ENCODE measurements at places on chromosomes 13 and 19.

GRCh38 chr19:40403262-40403984, 9.8 kb downstream of the PRX start:
- peak; percentile 98 for DNase-seq

- DNase-seq: no peak
These were observed 22.6 kb downstream of the CHST8 start for GRCh38 chr19:33644284-33644836.

DNA sequence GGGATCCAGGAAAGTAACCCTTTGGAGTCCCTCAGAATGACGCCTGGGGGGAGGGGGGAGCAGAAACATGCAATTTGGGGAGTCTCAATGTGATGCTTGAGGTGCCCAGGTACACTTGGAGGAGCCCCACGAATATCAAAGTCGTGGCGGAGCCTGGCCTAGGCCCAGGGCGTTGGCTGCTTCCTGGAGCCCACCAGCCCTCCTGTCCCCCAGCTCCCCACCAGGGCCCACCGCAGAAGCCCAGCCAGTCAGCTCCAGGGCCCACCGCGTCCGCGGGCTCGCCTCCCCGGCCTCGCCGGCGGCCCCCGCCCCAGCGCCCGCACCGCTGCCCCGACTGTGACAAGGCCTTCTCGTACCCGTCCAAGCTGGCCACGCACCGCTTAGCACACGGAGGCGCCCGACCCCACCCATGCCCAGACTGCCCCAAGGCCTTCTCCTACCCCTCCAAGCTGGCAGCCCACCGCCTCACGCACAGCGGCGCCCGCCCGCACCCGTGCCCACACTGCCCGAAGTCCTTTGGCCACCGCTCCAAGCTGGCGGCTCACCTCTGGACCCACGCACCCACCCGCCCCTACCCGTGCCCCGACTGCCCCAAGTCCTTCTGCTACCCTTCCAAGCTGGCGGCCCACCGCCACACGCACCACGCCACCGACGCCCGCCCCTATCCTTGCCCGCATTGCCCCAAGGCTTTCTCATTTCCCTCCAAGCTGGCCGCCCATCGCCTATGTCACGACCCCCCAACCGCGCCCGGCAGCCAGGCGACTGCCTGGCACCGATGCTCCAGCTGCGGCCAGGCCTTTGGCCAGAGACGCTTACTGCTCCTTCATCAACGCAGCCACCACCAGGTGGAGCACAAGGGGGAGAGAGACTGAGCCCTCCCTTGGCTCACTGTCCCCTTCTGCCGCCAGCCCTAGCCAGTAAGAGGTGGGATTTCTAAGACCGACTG, 2.1 kb downstream of the ZNF575 start:
- peak; percentile 71 for DNase-seq

GRCh38 chr19:39413272-39413910, 922 bp downstream of the PLEKHG2 start:
- DNase-seq: peak; percentile 69

GRCh38 chr13:85194482-85194881, 604.7 kb downstream of the SLITRK6 start:
- DNase-seq: no peak

- DNase-seq: no peak
These were observed 8.6 kb upstream of the FKRP start for GRCh38 chr19:46737298-46737654.

DNA sequence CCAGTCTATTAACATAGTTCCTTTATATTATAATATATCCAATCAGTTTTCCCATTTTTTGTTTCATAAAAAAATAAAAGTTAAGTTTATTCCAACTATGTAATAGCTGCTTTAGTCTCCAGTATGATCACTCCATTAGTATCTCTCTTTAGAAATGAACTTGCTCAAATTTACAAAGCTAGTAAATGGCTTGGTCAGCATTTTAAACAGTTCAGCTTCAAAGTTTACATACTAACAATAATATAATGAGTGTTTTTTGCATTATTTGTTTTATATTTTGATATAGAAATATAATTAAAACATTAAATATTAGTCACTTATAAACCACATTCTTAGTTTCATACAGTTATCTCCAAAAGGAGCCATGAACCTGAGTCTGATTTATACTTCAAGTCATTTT, 1073.8 kb downstream of the SLITRK5 start:
- DNase-seq: no peak

DNA sequence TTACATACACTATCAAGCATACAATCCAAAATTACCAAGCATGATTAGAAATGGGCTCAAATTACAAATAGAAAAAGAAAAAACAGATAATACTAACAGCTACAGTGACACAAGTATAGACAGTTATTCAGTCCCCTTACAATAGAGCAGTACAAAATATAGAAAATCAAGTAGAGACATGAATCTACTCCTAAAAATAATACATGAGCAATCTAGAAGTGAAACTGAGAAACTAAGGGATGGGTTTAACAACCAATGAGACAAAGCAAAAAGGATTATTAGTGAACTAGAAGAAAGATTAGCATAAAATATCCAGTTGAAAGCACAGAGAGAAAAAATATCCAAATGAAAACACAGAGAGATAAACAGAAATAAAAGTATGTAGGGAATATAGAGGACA, 426.7 kb downstream of the TBC1D4 start:
- no peak for DNase-seq

GRCh38 chr13:31069808-31070534, 91.7 kb downstream of the HSPH1 start:
- DNase-seq: no peak

DNA sequence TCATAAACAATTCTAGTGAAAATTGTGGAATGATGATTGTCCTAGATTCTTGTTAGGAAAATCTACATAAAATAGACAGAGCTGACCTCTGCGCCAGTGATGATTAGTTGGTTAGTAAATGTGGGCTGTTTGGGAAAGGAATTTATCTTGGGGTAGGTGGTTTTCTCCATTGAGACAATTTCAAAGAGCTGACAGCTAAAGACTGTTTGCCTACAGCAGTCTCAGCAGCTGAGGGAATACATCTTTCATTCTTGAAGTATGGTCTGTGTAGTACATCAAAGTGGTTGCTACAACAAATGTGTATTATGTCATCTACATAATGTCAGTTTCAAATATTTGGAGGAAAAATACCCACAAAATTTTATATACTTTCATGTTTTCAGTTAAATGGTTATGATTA, 117.2 kb upstream of the TRPC4 start:
- no peak for DNase-seq

DNA sequence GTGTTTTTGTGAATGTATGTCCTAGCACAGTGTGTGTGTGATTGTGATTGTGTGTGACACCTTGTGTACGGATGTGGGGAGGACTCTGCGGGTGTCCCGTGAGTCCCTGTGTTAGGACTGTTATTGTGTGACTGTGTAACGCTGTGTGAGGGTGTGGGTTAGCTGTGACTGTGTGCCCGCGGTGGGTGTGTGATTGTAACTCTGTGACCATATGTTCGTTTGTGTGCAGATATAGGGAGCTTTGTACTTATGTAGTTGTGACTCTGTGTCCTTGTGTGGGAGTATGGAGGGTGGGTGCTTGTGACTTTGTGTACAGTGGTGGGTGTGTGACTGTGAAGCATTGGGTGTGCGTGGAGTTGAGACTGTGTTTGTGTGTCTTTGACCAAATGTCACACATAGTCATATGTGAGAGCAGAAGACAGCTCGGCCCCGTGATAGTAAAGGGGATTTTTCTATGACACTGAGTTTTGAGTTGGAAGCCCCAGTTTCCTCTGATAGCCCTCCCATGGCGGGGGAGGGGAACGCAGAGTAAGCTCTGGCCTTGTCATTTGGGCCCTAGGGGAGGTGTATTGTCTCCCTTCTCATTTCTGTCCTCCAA, 949 bp upstream of the ZNF260 start:
- peak; percentile 23 for DNase-seq

- no peak for DNase-seq
These were observed 555 bp downstream of the NR2C2AP start for GRCh38 chr19:19202707-19203011.

DNA sequence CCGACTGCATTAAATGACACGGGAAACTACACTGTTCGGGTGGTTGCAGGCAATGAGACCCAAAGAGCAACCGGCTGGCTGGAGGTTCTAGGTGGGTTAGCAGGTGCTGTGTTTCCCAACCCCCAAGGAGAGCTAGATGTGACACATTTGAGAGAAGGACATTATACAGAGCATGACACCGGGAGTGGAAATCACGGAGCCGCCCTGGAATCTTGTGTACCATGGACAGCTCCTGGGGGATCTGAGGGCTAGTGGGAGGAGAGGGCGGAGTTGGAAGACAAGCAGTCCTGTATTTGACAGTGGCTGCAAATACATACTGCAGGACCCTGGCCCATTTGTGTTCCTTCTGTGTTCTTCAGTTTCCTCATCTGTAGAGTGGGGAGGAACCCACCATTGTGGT, 2.3 kb downstream of the CEACAM18 start:
- no peak for DNase-seq

DNA sequence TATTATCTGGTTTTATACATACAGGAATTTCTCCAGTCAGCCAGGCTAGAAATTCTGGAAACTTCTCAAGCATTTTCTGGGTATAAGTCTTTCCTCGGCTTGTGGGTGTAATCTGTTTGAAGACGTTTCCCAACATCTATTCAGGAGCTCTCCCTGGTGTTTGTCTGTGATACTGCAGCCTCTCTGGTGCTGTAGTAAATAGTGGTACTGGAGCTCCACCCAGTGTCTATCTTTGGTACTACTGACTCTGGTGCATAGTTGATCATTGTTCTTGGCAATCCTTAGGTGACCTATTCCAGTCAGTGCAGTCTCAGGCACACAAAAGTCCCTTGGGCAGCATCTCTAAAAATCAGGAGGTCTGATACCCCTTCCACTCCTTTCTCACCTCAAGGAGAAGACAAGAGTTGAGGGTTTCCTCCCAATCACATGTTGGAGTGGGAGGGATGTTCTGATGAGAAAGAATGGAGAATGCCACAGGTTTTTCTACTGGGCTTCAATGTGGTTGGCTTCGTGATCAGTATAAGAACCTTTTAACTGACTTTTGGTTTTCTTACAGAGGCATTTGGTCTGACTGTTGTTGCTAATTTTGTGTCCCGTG, 115.5 kb downstream of the CYSLTR2 start:
- no peak for DNase-seq

DNA sequence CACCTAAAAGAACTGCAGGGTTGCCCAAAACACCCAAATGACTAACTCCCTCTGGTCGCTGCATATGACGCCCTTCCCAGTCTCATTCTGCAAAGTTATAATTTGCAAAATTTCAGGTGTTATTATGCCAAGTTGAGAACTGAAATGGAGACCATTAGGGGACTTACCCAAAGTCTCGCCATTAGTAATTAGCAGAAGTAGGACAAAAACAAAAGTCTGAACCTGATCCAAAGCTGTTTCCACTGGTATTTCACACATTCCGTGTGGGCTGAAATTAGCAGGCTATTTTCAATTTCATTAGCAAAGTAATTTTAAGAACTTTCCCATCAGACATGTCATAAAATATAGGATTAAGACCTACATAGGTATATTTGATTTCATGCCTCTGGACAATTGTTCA, 6.8 kb downstream of the RUBCNL start:
- no peak for DNase-seq

- no peak for DNase-seq
These were observed 23.4 kb downstream of the DGKH start for GRCh38 chr13:42071672-42072419.

GRCh38 chr13:33548069-33548468, 262.5 kb upstream of the STARD13 start:
- no peak for DNase-seq

DNA sequence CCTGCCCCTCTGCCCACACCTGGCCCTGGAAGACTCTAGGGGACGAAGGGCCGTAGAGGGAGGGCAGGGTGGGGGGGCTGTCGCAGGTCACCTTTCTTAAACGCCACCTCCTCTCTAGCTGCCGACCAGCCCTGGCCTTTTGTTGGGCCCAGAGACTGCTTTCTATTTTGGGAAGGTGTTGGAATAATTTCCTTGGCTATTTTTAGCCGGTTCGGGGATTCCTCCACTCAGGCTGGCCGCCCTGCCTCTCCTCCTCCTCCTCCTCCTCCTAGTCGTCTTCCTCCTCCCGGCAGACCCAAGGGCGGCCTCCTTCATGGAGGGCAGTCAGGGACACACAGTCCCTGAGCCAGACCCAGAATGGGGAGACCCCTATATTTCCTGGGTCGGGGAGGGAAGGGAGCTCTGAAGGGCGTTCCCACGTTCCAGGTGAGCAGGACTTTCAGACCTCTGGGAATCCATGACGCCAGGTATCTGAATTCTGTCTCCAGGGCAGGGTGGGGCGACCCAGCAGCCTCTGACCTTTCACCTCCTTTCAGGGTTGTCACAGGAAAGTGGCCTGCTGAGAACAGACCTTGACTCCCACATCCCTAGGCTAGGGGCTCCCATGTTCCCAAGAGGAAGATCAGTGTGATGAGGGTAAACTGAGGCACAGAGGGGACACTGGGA, 19.9 kb downstream of the GADD45B start:
- no peak for DNase-seq

GRCh38 chr13:30255696-30256095, 51.7 kb downstream of the KATNAL1 start:
- DNase-seq: no peak

GRCh38 chr19:18868380-18869022, 27.5 kb downstream of the CERS1 start:
- no peak for DNase-seq

- DNase-seq: no peak
These were observed 25.9 kb upstream of the FNDC3A start for GRCh38 chr13:48949566-48950500.

DNA sequence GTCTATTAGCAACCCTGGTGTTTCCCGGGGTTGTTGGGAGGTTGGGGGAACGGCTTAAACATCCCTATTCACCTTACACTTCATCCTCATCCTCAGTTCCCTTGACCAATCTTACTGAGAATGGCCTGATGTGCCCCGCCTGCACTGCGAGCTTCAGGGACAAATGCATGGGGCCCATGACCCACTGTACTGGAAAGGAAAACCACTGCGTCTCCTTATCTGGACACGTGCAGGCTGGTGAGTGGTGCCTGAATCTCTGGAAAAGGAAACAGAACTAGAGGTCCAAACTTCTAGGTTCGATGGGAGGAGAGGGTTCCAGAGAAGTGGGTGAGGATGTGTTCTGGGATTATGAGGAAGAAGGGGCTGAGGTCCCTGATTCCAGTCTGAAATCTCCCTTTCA, 5.9 kb downstream of the PINLYP start:
- DNase-seq: no peak

DNA sequence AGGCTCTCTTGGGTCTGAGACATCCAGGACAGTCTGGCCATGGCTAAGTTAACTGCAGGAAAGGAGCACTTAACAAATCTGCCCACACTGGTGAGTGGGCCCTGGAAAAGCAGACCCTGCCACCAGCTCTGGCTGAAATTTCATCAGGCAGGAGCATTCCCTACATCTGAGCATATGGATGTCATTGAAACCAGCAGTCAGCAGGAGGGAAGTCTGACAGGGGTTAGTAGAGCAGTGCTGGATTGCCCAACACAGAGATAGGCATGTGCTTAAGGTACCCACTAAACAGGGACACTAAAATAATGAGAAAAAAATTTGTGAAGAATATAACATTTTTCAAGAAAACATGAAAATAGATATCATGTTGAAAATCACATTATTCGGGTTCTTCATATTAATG, 13.6 kb upstream of the ACOD1 start:
- DNase-seq: no peak
